ENCODE measurements at places on chromosomes 12 and 14.

- peak; percentile 95 for DNase-seq
Measured at GRCh38 chr12:86712425-86712843, 456.2 kb upstream of the MGAT4C start.

DNA sequence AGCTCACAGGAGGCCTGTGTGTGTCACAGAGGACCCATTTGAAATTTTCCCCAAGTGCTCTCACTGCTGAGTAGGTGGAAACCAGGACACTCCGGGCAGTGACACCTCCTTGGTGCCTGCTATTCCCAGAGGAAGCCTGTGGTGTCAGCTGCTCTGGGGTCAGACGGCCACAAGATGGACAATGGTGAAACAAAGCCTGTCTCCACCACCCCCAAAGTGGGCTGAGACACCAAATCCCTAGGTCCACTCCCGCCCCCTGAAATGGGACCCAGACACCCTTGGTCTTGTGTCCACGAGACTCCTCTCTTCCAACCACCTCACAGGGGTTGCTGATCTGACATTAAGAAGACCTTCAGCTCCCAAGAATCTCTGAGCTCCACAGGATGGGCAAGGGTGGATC is 7.0 kb downstream of the KCNH3 start:
- DNase-seq, result no peak

GRCh38 chr12:496736-497135 is 37.0 kb downstream of the B4GALNT3 start:
- DNase-seq, result no peak

DNA sequence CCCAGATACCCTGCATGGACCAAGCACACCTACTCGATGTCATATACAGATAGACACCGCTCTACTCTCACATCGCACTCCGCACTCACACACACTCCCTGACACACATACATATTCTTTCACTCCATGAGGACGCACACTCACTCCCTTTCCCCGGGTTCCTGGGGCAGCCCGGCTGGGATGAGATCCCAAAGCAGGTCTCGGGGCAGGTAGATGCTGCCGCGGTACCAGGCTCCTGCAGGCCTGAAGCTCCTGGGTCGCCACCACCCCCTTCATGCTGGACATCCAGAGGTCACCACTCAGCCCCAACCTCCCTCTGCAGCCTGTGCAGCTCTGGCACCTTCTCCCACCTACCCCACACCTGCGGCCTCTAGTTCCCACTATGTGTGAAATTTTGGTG is 2.3 kb downstream of the C1QL4 start:
- no peak for DNase-seq

- DNase-seq, result no peak
Measured at GRCh38 chr12:76216585-76217472, 131.4 kb downstream of the BBS10 start.

DNA sequence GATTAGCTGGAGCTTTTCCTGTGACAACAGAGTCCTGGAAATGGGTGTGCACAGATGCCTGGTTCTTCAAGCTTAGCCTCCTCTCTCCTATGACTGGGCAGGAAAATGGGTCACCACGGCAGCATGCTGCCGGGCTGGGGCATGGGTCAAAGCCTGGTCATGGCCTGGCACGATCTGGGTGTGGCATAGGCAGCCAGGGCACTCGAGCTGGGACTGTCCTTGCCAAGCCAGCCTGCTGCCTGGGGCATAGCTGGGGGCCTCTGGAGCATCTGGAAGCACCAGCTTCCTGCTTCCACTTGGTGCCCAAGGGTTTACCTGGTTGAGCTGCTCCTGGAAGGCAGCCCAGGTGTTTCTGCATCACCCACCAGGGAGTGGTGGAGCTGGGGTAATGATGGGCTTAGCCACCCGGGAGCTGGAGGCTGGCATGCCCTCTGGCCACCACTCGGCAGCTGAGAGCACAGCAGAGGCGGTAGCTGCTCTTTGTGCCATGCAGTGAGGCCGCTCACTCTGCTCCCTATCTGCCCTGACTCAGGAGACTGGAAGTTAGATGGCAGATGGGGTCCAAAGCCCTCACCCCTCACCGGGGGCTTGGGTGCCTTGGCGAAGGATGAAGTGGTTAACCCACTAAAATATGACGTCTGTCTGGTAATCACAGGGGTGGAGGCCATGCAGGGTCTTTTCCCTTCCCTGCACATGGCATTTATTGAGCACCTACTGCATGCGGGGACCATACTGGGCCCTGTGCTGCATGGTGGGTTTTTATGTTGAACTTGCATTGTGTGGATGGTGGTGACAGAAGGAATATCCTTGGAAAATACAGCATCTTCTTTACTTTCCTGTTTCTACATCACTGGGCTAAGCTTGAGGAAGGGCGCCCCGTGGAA is 1.7 kb downstream of the OTUB2 start:
- DNase-seq, result no peak

- DNase-seq, result no peak
Measured at GRCh38 chr14:72553656-72554055, 340.2 kb downstream of the DPF3 start.

DNA sequence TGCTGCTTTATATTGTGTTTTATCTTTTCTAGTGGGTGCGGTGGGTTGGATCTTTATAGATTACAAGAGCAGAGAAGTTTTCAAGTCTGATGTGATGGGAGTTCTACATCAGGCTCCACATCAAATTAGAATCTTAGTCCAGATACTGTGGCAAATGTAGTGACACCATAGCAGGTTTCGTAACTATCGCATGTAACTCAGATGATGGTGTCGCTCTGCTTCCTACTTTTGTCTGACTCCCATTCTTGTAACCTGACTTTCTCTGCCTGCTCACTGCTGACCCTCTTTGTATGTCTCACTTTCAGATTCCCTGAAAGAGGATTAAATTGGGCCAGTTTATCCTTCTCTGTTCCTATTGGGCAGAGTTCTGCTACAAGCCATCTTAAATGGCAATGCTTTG is 22.8 kb upstream of the FBXO34 start:
- DNase-seq, result no peak

DNA sequence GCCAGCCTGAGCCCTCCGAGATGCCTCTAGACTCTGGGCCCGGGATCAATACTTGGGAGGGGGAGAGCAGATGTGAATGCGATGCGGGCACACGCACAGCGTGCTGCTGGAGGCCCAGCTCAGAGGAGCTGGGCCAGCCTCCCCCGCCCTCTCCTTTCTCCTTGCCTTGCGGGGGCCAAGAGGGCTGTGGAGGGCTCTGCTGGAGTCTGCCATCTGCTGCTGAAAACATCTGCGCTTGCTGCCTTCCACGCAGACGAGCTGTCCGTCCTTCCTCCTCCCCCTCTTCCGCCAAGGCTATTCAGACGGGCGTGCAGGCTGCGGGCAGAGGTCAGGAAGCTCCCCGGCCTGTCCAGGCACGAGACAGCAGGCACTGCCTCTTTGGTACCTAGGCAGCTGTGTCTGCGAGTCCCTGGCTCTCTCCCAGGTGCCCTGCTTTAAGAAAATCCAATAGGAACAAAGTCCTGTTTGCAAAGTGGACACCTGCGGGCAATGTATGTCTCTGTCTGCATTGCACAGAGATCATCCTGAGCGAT is 75.2 kb downstream of the SPRING1 start:
- no peak for DNase-seq

DNA sequence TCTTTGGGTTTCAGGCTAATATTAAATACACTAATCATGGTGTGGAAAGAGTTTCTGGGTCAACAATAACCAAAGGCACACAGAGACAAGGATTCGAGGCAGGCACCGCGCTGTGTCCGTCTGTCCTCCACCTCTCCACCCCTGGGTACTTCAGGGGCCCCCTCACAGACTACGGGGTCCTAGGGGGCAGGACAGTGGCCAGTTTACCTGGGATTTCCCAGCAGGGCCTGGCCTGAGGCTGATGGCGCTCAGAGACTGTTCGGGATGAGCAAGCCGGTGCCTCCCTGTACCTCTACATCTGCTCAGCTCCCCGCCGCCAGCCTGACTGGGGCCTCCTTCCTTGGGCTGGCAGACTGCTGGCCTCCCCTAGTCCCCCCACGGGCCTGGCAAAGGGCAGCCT is 18.1 kb upstream of the EIF5 start:
- no peak for DNase-seq

DNA sequence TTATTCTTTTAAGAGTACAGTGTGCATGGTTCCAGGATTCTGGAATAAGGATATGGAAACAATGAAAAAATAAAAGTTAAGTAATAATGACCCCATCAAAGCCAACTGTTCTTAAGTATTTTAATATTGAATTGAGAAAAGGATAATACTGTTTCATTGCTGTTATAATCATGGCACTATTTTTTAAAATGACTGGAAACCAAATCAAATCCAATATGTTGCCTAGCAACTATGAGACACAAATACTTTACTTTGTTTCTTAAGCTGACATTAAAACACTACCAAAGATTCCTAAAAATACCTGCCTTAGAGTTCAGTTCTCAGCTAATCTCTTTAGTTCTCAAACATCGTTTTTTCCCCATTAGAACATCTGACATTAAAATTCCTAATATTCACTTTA is 66.4 kb upstream of the OTOGL start:
- DNase-seq, result no peak

DNA sequence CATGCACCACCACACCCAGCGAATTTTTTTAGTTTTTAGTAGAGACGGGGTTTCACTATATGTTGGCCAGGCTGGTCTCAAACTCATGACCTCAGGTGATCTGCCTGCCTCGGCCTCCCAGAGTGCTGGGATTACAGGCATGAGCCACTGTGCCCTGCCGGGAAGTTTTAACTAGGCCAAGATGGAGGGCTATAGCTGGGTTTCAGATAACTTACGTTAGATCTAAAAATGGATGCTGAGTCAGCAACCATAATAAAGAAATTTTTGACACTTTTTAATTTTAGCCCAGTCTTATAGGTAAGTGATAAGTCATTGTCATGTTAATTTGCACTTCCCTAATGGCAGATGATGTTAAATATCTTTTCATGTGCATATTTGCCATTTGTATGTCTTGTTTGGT is 14.4 kb downstream of the ZDHHC17 start:
- DNase-seq, result no peak

DNA sequence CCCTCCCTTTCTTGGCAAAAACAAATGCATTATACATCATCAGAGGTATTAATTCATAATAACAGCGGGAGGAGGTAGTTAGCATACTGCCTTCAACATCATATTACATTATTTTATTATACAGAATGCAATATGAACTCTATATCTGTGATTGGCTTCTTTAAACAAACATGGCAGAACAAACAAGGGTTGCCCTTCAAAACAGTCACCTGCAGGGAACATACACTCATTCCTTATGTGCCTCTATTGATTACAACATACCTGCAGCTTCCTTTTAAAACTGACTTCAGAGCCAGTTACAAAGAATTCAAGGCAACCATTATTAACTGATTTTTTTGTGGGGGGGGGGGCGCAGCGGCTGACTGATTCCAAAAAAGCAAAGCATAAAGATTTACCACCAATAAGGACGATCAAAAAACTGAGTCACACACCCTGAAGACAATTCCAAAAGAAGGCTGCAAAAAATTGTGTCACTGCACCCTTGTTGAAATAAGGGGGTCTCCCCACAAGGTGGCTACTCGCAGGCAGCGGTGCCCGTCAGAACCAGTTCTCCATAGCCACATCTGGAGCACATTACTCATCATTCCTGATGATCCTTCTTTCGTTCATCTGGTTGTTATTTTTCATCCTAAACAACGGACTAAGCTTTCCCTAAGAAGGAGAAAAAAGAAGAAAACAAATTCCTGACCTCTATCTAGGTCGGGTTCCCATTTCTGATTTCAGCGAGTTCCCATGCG is 51.8 kb downstream of the SMUG1 start:
- no peak for DNase-seq

- DNase-seq, result no peak
Measured at GRCh38 chr12:91327889-91328288, 145.3 kb upstream of the DCN start.

- DNase-seq, result no peak
Measured at GRCh38 chr14:96252323-96252998, 3.5 kb upstream of the BDKRB1 start.

DNA sequence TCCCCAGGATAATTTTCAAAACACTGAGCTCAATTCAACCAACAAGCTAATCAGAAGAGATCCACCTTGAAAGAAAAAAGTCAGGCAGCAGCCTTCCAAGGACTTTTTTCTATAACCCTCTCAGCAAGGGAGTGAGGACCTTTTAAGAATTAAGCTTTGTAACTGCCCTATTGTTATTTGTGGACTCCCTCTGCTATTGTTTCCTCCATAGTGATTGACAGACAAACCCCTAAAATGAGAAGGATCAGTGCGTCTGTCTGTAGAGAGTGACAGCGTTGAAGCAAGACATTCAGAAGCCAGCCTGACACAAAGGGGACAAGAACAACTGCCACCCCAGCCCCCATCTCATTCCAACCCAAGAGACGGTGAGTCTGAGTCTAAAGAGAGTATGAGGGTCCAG is 30.3 kb upstream of the BTG1 start:
- no peak for DNase-seq

GRCh38 chr14:56115976-56116893 is 2.0 kb upstream of the PELI2 start:
- DNase-seq, result no peak

DNA sequence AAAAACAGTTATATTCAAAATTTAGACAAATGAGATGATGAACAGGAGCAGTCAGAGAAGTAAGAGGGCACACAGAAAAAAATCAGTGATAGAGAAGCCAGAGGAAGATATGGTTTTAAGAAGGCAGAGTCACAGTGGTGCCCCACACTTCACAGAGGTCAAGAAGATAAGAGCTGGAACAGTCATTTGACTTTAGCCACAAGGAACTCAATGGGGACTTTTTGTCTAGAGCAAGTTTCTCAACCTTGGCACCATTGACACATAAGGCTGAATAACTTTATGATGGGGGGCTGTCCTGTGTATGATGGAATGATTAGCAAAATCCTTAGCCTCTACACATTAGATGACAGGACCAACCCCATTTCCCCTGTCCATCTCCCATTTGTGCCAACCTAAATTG is 172.8 kb upstream of the PLEKHG7 start:
- no peak for DNase-seq

DNA sequence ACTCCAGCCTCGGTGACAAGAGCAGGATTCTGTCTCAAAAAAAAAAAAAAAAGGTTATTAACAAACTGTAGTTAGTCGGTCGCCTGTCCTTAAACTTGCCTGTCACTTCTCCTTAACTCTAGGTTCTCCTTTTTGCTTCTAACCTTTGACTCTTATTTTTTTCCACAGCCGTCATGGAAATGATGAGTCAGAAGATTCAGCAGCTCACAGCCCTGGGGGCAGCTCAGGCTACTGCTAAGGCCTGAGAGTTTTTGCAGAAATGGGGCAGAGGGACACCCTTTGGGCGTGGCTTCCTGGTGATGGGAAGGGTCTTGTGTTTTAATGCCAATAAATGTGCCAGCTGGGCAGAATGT is 418 bp upstream of the MYG1 start:
- peak; percentile 72 for DNase-seq

GRCh38 chr14:73368616-73369015 is 89.7 kb downstream of the NUMB start:
- no peak for DNase-seq

DNA sequence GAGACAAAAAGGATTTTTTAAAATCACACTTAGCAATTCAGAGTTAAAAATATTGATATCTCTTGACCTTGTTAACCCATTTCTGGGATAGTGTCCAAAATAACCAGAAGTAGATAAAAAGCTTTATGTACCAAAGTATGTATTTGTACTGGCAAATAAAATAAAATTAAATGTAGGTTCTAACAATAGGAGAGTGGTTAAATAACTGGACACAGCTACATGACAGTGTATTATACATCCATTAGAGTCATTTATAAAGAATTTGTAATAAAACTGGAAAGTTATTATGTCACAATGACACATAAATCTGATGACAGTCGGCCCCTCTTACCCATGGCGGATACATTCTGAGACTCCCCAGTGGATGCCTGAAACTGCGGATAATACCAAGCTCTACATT is 34.0 kb downstream of the BMAL2 start:
- no peak for DNase-seq

GRCh38 chr12:124653169-124653931 is 85.9 kb upstream of the NCOR2 start:
- DNase-seq, result no peak
